ENCODE measurements at places on chromosomes 1 and 21.
A peak's percentile ranks its signal among the peaks of the same experiment; 100 is the strongest.

GRCh38 chr21:31316488-31317169 lies 27.4 kb downstream of the TIAM1 start:
- no peak for DNase-seq

DNA sequence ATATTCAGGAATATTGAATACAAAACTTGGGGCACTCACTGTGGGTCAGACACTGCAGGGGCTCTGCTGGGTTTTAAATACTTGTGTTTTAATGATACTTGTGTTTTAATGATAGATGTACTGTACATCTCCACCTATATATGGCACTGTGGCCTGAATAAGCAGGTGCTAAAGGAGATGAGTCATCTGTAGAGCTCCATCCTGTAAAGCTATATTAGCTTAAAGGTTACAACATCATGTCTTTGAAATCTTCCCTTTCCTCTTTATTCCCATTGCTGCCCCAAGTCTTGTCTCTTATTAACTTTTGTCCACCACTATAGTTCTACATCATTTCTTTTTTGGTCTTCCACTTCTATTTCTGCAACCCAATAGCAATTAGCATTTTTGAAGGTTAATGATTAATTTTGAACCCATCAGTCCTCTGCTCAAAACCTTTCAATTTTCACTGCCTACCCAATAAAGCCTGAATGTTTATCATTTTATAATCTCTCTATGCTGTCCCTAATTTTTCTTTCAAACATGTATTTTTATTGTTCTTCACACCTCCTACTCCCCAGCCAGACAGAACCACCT lies 113.3 kb upstream of the PTGFR start:
- no peak for DNase-seq

- peak; percentile 37 for DNase-seq
These were observed 73.8 kb downstream of the MTR start for GRCh38 chr1:236868625-236869467.

DNA sequence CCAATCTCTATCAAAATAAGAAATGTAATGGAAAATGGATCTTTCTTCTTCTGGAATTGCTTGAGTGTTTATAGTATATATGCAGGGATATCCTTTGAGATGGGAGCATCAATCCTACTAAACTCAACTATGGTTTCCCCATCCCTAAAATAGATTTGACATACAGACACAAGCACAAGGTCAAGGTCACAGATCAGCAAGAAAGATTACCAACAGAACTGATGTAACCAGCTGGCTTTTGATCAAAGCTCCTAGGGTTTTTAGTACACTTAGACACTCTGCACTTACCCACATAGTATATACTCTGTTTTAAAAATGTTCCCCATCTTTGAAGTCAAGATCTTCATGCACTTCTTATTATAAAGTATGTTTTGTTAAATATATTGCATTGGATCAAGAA lies 85.5 kb downstream of the NRIP1 start:
- no peak for DNase-seq

DNA sequence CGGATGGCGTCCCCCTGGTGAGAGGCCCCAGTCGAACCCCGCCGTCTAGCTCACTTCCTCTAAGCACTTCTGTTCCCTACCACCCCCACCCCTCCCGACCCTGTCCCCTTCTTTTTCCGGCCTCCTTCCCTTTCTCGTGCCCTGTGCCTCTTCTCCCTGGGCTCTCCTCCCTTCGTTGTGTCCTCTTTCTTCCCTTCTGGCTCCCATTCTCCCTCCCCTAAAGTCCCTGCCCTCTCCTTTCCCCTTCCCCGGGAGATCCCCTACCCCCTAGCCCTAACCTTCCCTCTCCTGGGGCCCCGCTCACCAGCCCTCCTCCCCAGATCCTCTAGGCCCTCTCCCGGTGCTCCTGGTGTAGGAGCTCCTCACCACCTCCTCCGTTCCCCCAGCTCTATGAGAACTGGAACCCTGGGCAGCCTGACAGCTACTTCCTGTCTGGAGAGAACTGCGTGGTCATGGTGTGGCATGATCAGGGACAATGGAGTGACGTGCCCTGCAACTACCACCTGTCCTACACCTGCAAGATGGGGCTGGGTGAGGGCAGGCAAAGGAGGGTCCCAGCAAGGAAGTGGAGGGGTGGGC lies 15.9 kb downstream of the BCAN start:
- DNase-seq: no peak

- DNase-seq: no peak
These were observed 37.1 kb downstream of the TENT5C start for GRCh38 chr1:117642963-117643362.

DNA sequence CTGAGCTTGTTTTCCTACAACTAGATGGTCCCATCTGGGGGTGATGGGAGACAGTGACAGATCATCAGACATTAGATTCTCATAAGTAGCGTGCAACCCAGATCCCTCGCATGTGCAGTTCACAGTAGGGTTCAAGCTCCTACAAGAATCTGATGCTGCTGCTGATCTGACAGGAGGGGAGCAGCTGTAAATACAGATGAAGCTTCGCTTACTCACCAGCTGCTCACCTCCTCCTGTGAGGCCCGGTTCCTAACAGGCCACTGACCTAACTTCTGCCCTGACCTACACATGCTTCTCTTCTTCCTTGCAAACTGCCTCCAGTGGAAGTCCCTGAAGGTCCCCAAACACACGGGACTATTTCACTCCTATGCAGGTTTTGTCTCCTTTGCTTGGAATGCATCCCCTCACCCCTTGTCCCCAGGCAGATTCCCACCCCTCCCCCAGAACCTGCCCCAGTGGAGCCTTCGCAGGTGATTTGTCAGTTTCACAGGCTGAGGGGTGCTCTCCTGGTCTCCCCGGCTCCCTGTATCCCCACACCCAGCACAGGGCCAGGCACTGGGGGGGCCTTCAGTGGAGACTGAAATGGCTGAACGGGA lies 5.7 kb upstream of the ZBTB48 start:
- no peak for DNase-seq

GRCh38 chr1:151472856-151473731 lies 13.8 kb upstream of the POGZ start:
- DNase-seq: peak; percentile 48

- DNase-seq: no peak
These were observed 32.9 kb upstream of the AGPAT3 start for GRCh38 chr21:43832158-43832550.

GRCh38 chr1:205082431-205082830 lies 1.8 kb downstream of the TMEM81 start:
- no peak for DNase-seq

- no peak for DNase-seq
These were observed 141.0 kb upstream of the NGF start for GRCh38 chr1:115479055-115479482.

DNA sequence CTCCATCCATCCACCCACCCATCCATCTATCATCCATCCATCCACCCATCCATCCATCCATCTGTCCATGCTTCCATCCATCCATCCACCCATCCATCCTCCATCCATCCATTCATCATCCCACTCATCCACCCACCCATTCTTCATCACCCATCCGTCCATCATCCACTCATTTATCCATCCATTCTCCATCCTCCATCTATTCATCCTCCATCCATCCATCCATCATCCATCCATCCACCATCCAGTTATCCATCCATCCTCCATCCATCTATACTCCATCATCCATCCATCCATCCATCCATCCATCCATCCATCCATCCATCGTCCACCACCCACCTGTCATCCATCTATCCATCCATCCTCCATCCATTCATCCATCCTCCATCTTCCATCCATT lies 32.1 kb upstream of the ACTRT2 start:
- DNase-seq: no peak

- no peak for DNase-seq
These were observed 698 bp upstream of the UCK2 start for GRCh38 chr1:165826565-165827267.

- DNase-seq: no peak
These were observed 127.2 kb downstream of the FAM78B start for GRCh38 chr1:166039436-166040201.

- peak; percentile 71 for DNase-seq
These were observed 7.0 kb downstream of the LRRC71 start for GRCh38 chr1:156927215-156928042.

- DNase-seq: peak; percentile 51
These were observed 35.6 kb upstream of the WASF2 start for GRCh38 chr1:27525296-27526272.

GRCh38 chr1:46613661-46614603 lies 2.7 kb downstream of the MOB3C start:
- peak; percentile 40 for DNase-seq

GRCh38 chr21:46111193-46111571 lies 13.3 kb downstream of the COL6A2 start:
- DNase-seq: peak; percentile 5

GRCh38 chr1:5001466-5001865 lies 347.1 kb downstream of the AJAP1 start:
- DNase-seq: no peak

Data from activated T-cell treated with anti-CD3 and anti-CD28 coated beads, Interleukin-2, amount 50 U/mL, for 1 hour (primary cell).